ENCODE measurements at places on chromosomes 2 and 18. TPM values are rescaled to one million over a fixed set of nuclear protein-coding genes. Genes with fewer than 3 reads are reported as not detected.

GRCh38 chr2:43763091-43763490, 10.7 kb upstream of the DYNC2LI1 start:
- no peak overlapping the region for H3K27ac ChIP-seq
- no peaks in the 10 kb centered on the region for H3K27me3 ChIP-seq
- no peak for DNase-seq
- peaks cover 3% of the 10 kb centered on the region for H3K4me1 ChIP-seq
- no peak overlapping the region for H3K4me3 ChIP-seq
- H3K36me3 ChIP-seq, result no peaks in the 10 kb centered on the region

DNA sequence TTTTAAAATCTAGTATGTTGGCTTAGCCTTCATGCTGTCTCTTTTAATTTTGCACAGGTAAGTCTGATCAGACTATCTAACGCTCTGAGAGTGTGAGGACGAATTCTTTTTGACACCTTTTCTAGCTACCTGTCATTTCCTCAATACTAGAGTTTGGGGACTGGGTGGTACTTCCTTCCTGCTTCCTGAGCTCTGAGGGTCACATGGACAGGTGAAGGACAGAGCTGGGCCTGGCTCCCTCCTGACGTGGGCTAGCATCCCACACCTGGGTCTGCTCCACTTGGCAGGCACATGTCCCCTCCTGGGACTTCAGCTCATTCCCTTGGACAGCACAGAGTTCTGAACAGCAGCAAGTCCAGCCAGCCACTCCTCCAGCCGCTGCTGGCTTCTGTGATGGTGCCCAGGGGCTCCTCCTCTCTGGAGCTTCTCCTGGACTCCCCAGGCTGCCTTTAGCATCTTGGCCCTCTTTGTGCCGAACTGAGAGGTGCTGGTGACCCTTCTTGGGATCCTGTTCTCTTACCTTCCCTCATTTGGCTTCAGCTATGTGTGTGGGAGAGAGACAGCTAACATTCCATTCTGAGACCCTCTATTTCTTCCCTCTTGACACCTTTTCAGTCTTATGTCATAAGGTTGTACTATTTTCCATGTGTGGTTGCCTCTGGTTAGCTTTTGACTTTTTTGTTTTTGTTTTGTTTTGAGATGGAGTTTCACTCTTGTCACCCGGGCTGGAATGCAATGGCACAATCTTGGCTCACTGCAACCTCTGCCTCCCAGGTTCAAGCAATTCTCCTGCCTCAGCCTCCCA, 106.9 kb downstream of the B3GNT2 start:
- H3K27ac ChIP-seq, result no peak overlapping the region
- H3K4me3 ChIP-seq, result no peak overlapping the region
- no peaks in the 10 kb centered on the region for H3K36me3 ChIP-seq
- DNase-seq, result no peak
- H3K27me3 ChIP-seq, result no peaks in the 10 kb centered on the region
- H3K4me1 ChIP-seq, result peaks cover 35% of the 10 kb centered on the region

DNA sequence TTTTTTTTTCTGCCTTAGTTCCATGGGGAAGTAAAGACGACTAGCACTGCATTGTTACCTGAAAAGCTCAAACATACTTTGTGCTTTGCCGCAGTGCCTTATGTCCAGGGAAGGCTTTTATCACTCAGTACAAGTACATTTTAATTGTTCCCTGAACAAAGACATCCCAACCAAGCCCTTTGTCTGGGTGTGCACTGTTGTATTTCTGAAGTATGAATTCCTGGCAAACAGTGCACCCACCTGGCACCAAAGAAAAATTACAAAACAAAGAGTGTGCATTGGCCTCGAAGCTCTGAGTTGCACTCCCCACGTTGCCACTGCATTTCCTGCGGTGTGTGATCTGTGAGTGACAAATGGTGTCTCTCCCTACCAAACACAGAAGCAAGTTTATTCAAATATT, 858.5 kb upstream of the PIK3C3 start:
- H3K4me3 ChIP-seq, result no peak overlapping the region
- peak; percentile 36 for DNase-seq
- no peaks in the 10 kb centered on the region for H3K27me3 ChIP-seq
- no peaks in the 10 kb centered on the region for H3K36me3 ChIP-seq

- DNase-seq, result no peak
- H3K36me3 ChIP-seq, result no peaks in the 10 kb centered on the region
- no peaks in the 10 kb centered on the region for H3K27me3 ChIP-seq
- H3K27ac ChIP-seq, result no peak overlapping the region
- no peaks in the 10 kb centered on the region for H3K4me1 ChIP-seq
Observed at GRCh38 chr18:73768043-73768442, 379.6 kb downstream of the FBXO15 start.

TCF23 gene
- total RNA-seq, result not detected

ACTR2 gene
- total RNA-seq, result 301 TPM

DNA sequence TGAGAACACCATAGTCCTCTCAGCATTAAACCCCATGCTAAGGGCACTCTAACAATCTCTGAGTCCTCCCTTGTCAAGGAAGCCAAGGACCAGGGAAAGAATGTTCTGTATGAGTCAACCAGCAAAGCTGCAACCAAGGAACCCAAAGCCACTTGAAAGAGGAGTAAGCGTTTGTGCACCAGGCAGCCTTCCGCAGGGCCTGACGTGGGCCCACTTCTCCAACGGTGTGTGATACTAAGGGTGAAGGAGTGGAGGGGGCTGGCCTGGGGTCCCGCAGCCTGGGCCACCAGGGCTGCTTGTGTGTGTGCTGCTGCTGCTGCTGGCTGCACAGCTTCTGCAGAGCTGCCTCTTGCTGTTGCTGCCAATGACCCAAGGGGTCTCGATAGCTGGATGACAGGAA, 30.1 kb upstream of the GALNT14 start:
- no peaks in the 10 kb centered on the region for H3K4me1 ChIP-seq
- no peaks in the 10 kb centered on the region for H3K27me3 ChIP-seq
- no peak overlapping the region for H3K27ac ChIP-seq
- H3K36me3 ChIP-seq, result no peaks in the 10 kb centered on the region
- no peak overlapping the region for H3K4me3 ChIP-seq

DNA sequence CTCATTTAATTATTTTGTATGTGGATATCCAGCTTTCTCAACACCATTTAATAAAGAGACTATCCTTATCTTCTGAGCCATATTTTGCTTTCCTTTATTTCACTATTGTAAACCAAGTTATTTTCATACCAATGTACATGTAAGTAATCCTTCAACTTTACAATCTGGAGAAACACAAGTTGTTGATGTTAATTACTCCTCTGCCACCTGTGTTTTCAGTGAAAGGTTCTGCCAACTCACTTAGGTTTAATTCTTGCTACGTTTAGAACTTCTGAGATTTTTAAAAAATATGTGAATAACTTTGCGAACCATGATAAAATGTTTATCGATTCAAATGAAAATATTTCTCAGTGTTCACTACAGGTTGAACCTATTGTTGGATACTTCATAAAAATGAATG, 244.4 kb downstream of the CDH7 start:
- H3K27ac ChIP-seq, result no peak overlapping the region
- no peaks in the 10 kb centered on the region for H3K4me1 ChIP-seq
- no peak overlapping the region for H3K4me3 ChIP-seq
- H3K27me3 ChIP-seq, result no peaks in the 10 kb centered on the region

DNA sequence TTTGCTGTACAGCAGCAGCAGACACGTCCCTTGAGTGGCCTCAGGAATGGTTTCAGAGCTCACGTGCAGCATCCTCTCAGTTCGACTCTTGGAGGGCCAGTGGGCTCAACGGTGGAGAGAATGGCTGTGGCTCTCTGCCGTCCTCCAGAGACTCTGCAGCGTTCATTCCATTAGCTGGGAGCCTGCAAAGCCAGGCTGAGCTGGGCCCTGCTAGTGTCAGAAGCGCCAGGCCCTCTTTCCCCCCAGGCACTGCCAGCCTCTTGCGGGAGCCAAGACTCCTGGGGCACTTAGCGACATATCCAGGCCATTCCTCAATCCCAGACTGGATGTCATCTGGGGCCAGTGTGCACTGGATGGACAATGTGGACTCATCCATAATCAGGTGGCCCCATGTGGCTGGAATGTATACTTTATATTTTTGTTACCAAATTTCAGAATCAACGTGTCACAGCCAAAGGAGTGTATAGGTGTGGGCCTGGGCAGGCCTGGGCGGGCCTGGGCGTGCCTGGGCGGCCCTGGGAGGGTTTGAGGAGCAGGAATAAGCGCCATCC, 125.1 kb upstream of the EPAS1 start:
- DNase-seq, result no peak
- H3K4me1 ChIP-seq, result peaks cover 20% of the 10 kb centered on the region
- no peaks in the 10 kb centered on the region for H3K27me3 ChIP-seq

ONECUT2 gene
- 0.62 TPM for total RNA-seq

GRCh38 chr2:208645226-208645625, 238.6 kb downstream of the PTH2R start:
- no peak overlapping the region for H3K4me3 ChIP-seq
- DNase-seq, result no peak
- no peaks in the 10 kb centered on the region for H3K4me1 ChIP-seq
- no peaks in the 10 kb centered on the region for H3K36me3 ChIP-seq

- H3K27ac ChIP-seq, result no peak overlapping the region
- H3K4me3 ChIP-seq, result no peak overlapping the region
- no peaks in the 10 kb centered on the region for H3K4me1 ChIP-seq
- H3K36me3 ChIP-seq, result no peaks in the 10 kb centered on the region
- no peak for DNase-seq
Observed at GRCh38 chr2:97752342-97753334, 39.3 kb downstream of the ZAP70 start.

- H3K36me3 ChIP-seq, result no peaks in the 10 kb centered on the region
- DNase-seq, result no peak
- no peak overlapping the region for H3K27ac ChIP-seq
- H3K4me3 ChIP-seq, result no peak overlapping the region
- no peaks in the 10 kb centered on the region for H3K4me1 ChIP-seq
- no peaks in the 10 kb centered on the region for H3K27me3 ChIP-seq
Observed at GRCh38 chr2:151795646-151796240, 32.5 kb downstream of the ARL5A start.

DNA sequence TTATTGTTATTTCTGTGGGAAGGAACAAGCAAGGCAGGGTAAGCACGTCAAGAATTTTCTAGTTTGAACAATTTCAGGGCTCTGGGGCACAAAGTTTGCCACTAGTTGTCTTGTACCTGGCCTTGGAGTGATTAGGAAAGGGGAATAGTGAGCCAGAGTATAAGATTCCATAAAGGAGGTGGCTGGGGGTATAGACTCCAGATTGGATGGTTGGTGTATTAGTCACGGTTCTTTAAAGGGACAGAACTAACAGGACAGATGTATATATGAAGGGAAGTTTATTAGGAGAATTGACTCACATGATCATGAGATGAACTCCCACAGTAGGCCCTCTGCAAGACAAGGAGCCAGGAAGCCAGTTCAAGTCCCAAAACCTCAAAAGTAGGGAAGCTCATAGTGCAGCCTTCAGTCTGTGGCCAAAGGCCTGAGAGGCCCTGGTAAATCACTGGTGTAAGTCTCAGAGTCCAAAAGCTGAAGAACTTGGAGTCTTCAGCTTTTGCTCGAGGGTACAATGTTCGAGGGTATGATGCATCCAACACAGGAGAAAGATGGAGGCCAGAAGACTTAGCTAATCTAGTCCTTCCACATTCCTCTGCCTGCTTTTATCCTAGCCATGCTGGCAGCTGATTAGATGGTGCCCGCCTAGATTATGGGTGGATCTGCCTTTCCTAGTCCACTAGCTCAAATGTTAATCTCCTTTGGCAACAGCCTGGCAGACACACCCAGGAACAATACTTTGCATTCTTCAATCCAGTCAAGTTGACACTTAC, 31.5 kb upstream of the PTPRM start:
- no peak for DNase-seq
- no peaks in the 10 kb centered on the region for H3K4me1 ChIP-seq
- H3K36me3 ChIP-seq, result no peaks in the 10 kb centered on the region

- no peaks in the 10 kb centered on the region for H3K27me3 ChIP-seq
- no peak for DNase-seq
- no peak overlapping the region for H3K27ac ChIP-seq
Observed at GRCh38 chr2:106165029-106165428, 29.1 kb downstream of the UXS1 start.

GRCh38 chr2:96251721-96252292, 14.0 kb downstream of the TMEM127 start:
- peaks cover 39% of the 10 kb centered on the region for H3K4me1 ChIP-seq
- peak; percentile 96 for DNase-seq
- peaks cover 5% of the 10 kb centered on the region for H3K36me3 ChIP-seq

DNA sequence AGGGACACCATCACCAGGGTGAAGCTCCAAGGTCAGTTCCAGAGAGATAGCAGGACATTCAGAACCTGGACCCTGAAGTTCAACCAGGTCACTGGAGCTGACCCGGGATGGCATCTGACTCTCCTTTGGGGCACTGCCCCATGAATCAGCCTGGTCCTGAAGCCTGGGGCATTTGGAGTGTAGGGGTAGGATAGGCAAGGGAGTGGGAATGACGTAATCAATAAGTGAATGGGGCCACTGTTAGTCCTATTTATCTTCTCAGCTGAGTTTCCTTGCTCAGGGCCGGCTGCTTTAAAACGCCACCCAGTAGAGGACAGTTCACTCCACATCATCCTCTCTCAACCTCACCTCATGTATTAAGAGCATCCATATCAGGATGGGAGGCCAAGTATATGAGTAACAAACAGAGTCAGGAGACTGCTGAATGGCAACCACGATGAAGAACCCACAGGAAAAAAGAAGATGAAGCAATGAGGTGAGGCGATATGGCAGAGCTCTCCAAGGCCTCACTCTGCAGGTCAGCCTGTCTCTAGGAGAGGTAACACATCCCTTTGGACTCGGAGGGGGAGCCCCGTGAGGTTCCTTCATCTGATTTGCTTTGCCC, 1.8 kb upstream of the RFX8 start:
- peaks cover 7% of the 10 kb centered on the region for H3K4me1 ChIP-seq
- no peaks in the 10 kb centered on the region for H3K36me3 ChIP-seq

GRCh38 chr2:226891780-226892590, 56.1 kb downstream of the RHBDD1 start:
- DNase-seq, result no peak
- no peak overlapping the region for H3K27ac ChIP-seq
- H3K4me3 ChIP-seq, result no peak overlapping the region
- no peaks in the 10 kb centered on the region for H3K27me3 ChIP-seq
- H3K4me1 ChIP-seq, result no peaks in the 10 kb centered on the region

DNA sequence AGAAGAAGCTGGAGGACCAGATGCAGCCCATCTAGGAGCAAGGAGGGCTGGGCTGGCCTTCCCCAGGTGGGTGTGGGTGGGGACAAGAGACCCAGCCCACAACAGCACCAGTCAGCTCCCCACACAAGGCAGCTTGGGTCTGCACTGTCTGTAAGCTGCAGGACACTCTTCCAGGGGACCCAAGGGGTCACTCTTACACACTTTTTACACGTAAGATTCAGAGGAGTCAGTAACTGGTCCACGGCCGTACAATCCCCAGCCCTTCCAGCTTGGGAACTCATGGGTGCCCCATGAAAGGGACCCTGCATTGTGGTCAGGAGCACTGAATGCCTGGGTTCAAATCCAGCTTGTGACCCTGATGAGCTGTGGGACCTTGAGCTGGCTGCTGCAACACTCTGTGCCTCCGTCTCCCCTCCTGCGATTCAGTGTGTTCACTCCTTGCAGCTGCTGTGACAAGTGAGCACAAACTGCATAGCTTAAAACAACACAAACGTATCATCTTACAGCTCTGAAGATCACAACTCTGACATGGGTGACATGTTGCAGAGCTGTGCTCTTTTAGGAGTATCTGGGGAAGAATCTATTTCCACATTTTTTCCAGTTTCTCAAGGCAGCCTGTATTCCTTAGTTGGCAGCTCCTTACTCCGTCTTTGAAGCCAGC, 11.1 kb upstream of the SLC66A3 start:
- H3K4me1 ChIP-seq, result no peaks in the 10 kb centered on the region
- no peak overlapping the region for H3K27ac ChIP-seq

GRCh38 chr2:216665242-216665641, 30.1 kb downstream of the IGFBP5 start:
- H3K27ac ChIP-seq, result no peak overlapping the region
- DNase-seq, result no peak
- no peak overlapping the region for H3K4me3 ChIP-seq
- peaks cover 8% of the 10 kb centered on the region for H3K4me1 ChIP-seq
- no peaks in the 10 kb centered on the region for H3K27me3 ChIP-seq

HOXD3 gene
- total RNA-seq, result 15.3 TPM

RIT2 gene
- not detected for total RNA-seq

IL37 gene
- total RNA-seq, result not detected

CROCC2 gene
- total RNA-seq, result not detected

All from endothelial cell of umbilical vein (primary cell).